ENCODE measurements at places on chromosomes 1 and 21.

DNA sequence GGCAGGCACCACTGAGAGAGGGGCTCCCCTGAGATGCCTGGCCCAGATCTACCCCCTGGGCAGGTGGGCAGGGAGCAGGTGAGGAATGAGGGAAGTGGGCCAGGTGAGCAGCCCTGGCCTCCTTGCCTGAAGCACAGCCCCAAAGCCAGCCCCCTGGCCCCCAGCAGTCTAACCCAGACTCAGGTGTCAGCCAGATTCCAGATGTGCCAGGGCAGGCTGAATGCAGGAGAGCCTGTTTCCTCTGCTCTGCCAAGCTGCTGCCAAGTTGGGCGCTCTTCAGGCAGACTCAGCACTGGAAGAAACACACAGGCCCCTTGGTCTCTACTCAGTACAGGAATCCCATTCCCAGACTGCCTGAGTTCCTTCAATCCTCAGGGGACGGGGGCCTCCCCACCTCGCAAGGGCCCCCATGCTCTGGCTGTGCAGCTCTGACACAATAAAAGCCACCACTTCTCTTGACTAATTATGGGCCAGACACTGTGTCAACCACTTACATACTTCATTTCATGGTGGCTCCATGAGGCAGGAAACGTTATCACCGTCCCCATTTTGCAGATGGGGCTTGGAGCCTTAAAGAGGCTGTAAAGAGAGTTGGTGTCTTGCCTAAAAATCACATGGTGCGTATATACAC is 20.4 kb downstream of the ARHGEF19 start:
- DNase-seq = no peak

- no peak for DNase-seq
Measured at GRCh38 chr1:202698276-202698675, 12.0 kb downstream of the SYT2 start.

- DNase-seq = no peak
Measured at GRCh38 chr1:41341772-41342562, 19.3 kb upstream of the FOXO6 start.

DNA sequence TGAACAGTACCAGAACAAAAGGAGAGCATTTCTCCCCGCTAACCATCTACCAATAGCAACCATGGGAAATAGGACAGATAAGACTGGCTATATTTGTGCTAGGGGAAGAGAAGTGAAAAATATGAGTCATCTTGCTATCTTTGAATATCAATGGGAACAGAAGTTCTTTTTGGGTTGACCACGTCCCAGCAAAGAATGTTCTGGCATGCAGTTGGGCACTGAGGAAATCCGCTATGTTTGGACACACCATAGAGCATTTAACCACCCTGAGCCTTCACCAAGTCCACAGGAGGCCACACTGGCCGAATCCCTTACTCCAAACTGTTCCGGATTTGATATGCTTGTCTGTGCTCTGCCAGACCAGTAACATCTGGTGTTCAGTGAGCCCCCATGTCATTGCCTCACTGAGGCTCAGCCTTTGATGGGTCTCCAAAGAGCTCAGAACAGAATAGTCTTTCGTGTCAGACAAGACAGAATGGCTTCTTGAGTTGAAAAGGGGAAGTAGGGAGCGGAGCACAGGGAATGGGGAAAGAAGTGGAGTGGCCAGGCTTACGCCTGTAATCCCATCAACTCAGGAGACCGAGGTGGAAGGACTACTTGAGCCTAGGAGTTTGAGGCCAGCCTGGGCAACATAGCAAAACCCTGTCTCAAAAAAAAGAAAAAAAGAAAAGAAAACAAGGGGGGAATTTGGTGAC is 81.4 kb downstream of the SMYD2 start:
- no peak for DNase-seq

DNA sequence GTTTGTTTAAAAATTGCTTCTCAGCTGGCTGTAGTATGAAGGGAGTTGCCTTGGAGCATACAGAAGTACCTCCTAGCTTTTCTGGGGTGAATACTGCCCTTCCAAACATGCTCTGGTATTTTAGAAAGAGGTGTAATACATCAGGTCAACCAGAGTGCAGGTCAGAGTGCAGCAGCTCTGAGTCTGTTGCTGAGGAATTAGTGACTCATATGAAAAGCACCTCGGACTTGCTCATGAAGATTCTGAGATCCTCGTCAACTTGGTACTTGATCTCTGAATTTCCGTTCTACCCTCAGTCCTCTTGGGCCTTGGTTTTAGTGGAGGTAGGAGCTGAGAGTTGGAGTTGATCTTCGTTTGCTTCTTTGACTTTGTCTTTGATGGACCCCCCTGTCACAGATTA is 67.3 kb downstream of the NOS1AP start:
- no peak for DNase-seq

DNA sequence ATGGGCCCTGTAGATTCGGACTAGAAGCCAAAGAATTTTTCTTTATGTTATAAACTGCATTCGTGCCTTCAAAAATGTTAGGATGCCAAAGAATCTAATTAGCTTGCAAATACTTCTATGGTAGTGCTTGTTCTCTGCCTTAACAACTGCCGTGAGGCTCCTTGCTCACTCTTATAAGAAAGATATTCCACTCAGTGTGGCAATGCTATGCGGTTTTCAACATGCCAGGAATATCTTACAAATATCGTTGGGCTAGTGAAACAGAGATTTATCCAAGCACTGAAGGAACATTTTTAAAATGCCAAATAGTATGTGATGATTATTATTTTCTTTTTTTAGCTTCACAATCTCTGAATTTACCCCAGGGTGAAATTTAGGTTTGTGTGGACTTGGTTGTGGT is 198.2 kb downstream of the GREM2 start:
- no peak for DNase-seq

DNA sequence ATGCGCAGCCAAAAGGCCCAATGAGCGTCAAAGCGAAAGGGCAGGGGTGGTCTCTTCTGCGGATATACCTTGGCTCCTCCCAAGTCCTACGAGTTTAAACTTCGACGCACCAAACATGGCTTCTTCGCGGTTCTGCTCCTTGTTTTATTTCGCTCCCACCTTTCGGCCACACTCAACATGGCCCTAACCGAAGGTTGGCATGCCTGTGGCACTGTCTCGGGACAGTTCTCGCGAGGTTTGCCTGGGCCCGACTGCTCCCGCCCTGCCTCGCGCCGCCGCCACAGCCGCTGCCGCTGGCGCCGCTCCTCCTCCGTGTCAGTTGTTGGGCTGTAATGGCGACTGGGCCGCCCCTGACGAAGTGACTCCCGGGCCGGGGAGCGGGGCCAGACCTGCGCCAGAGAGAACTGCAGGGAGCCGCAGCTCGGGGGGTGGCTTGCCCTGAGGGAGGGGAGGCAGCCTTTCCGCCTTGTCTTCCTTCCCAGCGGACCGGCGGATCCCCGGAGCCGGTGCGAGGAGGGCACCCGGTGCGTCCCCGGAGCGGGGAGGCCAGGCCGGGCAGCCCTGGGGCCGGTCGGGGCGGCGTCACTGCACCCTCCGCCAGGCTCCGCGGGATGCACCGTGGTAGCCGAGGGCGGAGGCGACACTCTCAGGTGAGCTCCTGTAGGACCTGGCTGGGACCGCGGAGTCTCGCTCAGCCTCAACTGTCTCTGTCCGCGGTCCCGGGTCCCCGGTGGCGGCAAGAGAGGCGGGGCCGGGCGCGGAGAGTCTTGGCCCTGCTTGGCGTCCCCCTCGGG is at the start of gene CEP350:
TSS of gene CEP350 (plus strand) at position 318 of the 794 bp plus-strand sequence. CDS start 31,372 bp downstream, outside the sequence.
- DNase-seq = peak; percentile 98

All from hematopoietic multipotent progenitor cell treated with erythropoietin and hydrocortisone succinate and interleukin-3 and kit ligand, for 17 days (in vitro differentiated cells).